Caco-2 (cell line): ENCODE measurements at places on chromosomes 11 and 22. TPM values are rescaled to one million over a fixed set of nuclear protein-coding genes. Genes with fewer than 3 reads are reported as not detected.
A peak's percentile ranks its signal among the peaks of the same experiment; 100 is the strongest.

DNA sequence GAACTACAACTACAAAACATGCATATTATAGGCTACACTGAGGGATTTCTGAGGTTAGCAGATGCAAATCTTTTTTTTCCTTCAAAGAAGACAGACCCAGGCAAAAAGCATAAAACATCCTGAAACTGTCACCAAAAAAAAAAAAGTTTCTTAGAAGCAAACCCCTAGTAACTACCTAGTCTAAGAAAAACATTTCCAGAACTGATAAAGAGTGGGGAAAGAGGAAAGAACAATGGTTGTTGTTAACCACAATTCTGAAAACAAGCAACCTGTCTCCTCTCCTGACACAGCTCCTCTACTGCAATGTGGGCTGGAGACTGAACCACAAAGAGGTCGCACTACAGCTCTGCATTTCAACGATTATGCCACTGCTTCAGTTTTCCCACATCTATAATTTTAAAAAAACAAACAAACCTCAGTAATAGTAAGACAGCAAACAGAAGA is 15.0 kb downstream of the DENND5A start:
- no peak for DNase-seq
- no peaks in the 10 kb centered on the region for H3K27me3 ChIP-seq
- H3K4me1 ChIP-seq: no peaks in the 10 kb centered on the region

GRCh38 chr11:36389811-36390210 is 93.7 kb downstream of the PRR5L start:
- H3K4me1 ChIP-seq: no peaks in the 10 kb centered on the region
- no peaks in the 10 kb centered on the region for H3K36me3 ChIP-seq
- H3K4me3 ChIP-seq: no peak overlapping the region
- H3K27me3 ChIP-seq: no peaks in the 10 kb centered on the region
- no peak for DNase-seq

DNA sequence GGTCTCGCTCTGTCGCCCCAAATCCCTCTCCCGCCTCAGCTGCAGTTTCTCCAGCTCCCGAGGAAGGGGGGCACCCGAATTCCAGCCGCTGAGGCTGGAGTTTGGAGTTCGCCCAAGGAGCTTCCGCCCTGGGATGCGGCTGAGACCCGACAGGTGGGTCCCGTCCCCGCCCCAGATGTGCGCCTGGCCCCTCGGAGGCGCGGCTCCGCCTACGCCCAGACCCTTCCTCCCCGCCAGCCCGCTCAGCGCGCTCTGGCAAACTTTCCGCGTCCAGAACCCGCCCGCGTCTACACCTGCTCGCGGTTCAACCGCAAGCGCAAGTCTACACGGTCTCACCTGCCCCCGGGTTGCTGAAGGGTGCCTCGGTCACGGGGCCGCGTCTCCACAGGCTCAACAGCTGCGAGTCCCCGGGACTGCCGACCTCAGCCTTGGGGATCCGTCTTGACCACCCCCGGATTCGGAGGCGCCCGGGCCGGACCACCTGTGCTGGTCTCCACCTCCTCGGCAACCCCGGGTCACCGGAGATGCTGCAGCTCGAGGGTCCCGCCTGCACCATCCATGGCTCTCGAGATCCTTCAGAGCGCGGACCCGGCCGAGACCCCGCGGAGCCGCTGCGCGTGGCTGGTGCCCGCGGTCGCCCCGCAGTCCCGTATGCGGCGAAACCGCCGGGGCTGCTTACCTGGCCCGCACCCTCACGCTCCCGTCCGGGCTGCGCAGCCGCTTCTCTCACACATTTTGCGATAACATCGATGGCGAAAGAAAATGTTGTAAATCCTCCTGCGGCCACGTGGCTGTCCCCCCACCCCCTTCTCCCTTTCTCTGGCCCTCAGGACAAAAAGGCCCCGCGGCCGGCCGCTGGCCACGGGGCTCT is 63.6 kb downstream of the NFAM1 start:
- no peaks in the 10 kb centered on the region for H3K27me3 ChIP-seq
- peak; percentile 40 for DNase-seq
- H3K4me3 ChIP-seq: peak overlapping the region; percentile 93
- no peaks in the 10 kb centered on the region; the same call in 1 of the 2 replicates for H3K4me1 ChIP-seq
- H3K36me3 ChIP-seq: no peaks in the 10 kb centered on the region

CBLIF gene
- total RNA-seq: not detected in 2 replicates

NLRP14 gene
- total RNA-seq: not detected in 2 replicates

GLB1L2 gene
- total RNA-seq: 15.8 TPM in 2 replicates

ACTN3 gene
- 0.16 TPM in 1 of 2 replicates, not detected in the other for total RNA-seq
